ENCODE measurements at places on chromosomes 7 and 10. TPM values are rescaled to one million over a fixed set of nuclear protein-coding genes. Genes with fewer than 3 reads are reported as not detected.

- peaks cover 14% of the 10 kb centered on the region for H3K27me3 ChIP-seq
- peaks cover 5% of the 10 kb centered on the region for H3K4me1 ChIP-seq
- H3K4me3 ChIP-seq, result no peak overlapping the region
- no peaks in the 10 kb centered on the region for H3K36me3 ChIP-seq
- DNase-seq, result peak; percentile 38
- no peak overlapping the region for H3K27ac ChIP-seq
These were observed 121.4 kb upstream of the INHBA start for GRCh38 chr7:41824284-41824683.

GRCh38 chr7:103580031-103580430 lies 134.0 kb upstream of the SLC26A5 start:
- no peak overlapping the region for H3K27ac ChIP-seq
- H3K36me3 ChIP-seq, result no peaks in the 10 kb centered on the region
- H3K4me1 ChIP-seq, result no peaks in the 10 kb centered on the region

GRCh38 chr7:140677496-140677895 lies 4.8 kb downstream of the ADCK2 start:
- H3K4me1 ChIP-seq, result peaks cover 29% of the 10 kb centered on the region
- H3K4me3 ChIP-seq, result no peak overlapping the region
- DNase-seq, result no peak
- H3K36me3 ChIP-seq, result peaks cover 37% of the 10 kb centered on the region

GRCh38 chr7:117873310-117874190 lies at the start of gene CTTNBP2:
Gene CTTNBP2, minus strand, starts transcription at chr7:117873441. Its CDS starts 26 bp downstream, at chr7:117873415.
- H3K4me1 ChIP-seq, result peaks cover 12% of the 10 kb centered on the region
- H3K27me3 ChIP-seq, result peaks cover 45% of the 10 kb centered on the region
- no peak for DNase-seq
- H3K27ac ChIP-seq, result no peak within 1 kb of the TSS
- no peak within 1 kb of the TSS for H3K4me3 ChIP-seq

DNA sequence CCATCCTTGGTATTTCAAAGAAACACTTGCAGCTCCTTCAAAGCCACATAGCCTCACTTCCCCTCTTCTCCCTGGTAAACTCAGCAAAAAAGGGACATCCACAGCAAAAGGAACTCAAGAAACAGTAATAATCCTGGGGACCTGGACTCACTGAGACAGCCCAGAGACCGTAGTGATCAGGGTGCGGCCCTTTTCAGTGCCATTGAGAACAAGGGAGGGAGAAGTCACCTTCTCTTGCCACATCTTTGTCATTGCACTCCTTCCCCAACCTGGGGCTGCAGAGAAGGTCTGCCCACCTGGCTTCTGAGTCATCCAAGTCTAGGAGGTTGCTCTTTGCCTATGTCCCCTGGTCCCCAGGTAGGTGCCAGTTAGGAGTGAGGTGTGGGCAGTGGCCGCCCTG lies 93.9 kb upstream of the SH2B2 start:
- H3K27ac ChIP-seq, result no peak overlapping the region
- DNase-seq, result no peak
- H3K4me3 ChIP-seq, result no peak overlapping the region

GRCh38 chr10:71371750-71372166 lies 25.0 kb upstream of the CDH23 start:
- DNase-seq, result no peak
- H3K36me3 ChIP-seq, result no peaks in the 10 kb centered on the region
- peaks cover 4% of the 10 kb centered on the region for H3K4me1 ChIP-seq
- no peak overlapping the region for H3K4me3 ChIP-seq
- H3K27me3 ChIP-seq, result peaks cover 4% of the 10 kb centered on the region

The FZD8 gene
- 0.22 TPM for total RNA-seq

Data from activated CD8-positive, alpha-beta T cell treated with anti-CD3 and anti-CD28 coated beads for 36 hours (primary cell).